ENCODE measurements at places on chromosomes 5 and 9.

- no peak for DNase-seq
Measured at GRCh38 chr5:175654807-175655206, 3.1 kb upstream of the HRH2 start.

DNA sequence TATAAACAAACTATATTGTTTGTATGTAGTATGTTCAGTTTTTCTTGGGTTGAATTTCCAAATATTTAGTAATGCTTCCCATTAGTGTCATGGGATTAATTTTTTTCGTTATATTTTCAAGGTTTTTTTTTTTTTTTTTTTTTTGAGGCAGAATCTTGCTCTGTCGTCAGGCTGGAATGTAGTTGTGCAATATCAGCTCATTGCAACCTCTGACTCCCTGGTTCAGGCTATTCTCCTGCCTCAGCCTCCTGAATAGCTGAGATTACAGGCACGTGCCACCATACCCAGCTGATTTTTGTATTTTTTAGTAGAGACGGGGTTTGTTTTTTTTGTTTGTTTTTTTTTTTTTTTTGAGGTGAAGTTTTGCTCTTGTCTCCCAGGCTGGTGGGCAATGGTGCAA is 10.6 kb downstream of the DDX46 start:
- no peak for DNase-seq

- no peak for DNase-seq
Measured at GRCh38 chr5:72121780-72122445, 14.6 kb downstream of the MAP1B start.

GRCh38 chr5:110630350-110630749 is 96.1 kb downstream of the TMEM232 start:
- DNase-seq = no peak

DNA sequence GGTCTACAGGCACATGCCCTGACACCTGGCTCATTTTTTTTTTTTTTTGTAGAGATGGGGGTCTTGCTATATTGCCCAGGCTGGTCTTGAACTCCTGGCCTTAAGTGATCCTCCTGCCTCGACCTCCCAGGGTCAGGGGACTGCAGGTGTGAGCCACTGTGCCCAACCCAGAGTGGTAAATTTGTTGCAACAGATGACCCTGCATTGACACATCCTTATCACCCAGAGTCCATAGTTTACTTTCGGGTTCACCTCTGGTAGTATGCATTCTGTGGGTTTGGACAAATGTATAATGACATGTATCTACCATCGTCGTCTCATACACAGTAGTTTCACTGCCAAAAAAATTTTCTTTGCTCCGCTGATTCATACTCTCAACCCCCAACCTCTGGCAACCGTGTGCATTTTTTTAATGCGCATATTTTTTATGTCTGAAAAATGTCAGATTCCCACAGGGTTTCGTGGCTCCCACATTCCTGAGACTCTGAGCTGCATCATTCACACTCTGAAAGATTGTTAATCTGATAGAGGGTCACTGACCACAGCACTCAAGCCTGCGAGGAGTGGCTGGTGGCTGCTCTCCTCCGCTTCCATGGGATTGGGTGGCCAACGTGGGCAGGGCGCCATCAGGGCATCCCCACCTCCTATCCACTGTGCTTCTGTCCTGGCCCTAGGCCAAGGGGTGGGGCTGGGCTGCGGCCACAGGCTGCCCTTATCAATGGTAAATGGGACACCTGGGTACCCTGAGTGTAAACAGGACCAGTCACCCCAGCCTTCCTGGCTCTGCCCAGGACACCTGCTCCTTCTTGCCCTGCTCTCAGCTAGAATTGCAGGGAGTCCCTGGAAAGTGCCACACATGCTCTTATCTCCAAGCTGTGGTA is 9.6 kb downstream of the NDST1 start:
- no peak for DNase-seq

DNA sequence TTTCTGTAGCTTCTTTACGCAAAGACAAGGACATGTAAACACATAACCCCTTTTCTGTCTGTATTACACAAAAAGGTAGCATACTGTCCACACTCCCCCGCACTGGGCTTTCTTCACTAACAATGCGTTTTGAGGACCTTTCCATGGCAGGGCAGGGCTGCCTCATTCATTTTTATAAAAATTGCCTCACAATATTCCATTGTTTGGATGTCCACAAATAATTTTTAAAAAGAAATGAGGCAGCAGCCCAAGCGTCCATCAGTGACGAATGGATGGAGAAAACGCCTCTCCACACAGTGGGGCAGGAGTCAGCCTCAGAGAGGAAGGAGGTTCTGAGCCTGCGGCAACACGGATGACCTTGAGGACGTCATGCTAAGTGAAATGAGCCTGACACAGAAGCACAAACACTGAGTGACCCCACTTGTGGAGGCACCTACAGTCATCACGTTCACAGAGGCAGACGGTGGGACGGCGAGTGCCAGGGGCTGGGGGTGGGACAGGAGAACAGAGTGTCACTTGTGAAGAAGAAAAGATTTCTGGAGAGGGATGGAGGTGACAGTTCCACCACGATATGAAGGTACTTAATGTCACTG is 67.8 kb downstream of the RASGEF1C start:
- no peak for DNase-seq

DNA sequence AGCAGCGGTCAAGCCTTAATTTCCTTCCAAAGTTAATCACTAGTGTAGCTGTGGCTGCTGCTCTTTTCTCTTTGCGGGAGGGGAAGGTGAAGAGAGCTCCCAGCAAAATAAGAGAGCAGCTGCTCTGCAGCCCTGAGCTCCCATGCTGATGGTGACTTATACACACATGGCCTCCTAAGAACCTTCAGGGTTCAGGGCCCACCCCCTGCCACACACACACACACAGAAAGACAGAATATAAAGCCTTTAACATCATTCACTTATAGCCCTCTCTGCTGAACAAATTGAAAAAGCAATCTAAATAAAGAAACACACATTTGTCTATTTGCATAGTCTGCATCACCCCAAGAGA is 43.6 kb downstream of the GAS1 start:
- DNase-seq = no peak

GRCh38 chr9:70061776-70062175 is 18.1 kb downstream of the MAMDC2 start:
- DNase-seq = no peak

DNA sequence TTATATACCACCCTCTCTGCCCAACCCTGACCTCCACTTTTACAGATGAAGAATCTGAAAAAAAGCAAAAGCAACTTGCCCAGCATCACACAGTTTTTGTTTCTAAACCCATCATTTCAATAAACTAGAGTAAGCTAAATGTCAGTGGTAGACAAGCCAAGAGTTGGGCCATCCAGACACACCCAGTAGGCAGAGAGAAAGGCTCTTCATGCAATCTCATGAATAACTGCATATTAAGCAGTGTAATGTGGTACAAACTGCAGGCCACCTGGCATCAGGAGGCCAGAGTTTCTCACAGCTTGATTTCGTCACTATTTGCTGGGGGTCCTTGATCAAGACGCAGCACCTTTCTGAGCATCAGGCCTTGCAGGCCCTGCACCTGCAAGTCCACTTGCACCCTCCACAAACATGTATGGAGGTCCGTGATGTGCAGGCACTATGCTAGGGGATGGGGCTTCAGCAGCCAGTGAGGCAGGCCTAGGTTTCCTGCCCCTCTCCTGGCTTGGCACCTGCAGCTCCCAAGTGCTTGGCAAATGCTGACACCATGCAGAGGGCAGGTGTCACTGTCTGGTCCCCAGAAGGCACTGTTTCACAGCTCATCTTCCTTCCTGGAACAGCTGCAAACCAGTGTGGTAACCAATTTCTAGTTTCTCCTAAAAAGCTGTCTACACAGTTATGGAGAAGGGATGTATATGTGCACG is 29.8 kb downstream of the ADAM19 start:
- no peak for DNase-seq

DNA sequence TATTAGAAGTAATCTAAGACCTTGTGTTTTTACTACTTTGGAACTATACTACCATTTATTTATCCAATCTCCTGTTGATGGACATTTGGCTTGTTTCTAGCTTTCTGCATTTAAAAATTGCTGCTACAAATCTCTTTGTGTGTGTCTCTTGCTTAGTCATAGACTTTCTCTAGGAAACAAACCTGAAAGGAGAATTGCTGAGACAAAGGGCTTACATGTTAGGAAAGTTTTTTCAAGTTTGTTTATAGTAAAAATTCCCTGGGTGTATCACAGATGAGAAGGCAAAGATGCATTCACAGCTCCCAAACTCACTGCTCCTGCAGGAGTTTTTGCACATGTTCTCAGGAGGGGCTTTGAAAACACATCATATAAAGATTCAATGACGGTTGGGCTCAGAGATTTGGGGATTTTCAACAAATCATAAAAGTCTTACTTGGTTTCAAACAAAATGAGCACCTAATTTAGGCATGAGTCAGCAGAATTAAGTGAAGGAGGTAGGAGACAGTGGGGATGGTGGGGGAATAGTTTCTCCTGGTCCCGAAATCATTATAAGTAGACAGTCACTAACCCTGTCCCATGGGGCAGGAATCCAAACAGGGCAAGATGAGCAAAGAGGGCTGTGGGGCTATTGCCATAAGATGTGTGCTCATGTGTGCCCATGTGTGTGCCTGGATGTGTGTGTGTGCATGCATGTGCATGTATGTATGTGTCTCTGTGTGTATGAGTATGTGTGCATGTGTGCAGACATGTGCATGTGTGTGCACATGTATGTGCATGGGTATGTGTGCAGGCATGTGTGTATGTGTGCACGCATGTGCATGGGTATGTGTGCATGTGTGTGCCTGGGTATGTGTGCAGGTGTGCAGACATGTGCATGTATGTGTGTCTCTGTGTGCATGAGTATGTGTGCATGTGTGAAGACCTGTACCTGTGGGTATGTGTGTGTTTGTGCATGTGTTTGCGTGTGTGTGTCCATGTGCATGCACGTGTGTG is 43.4 kb upstream of the S1PR3 start:
- DNase-seq = no peak

GRCh38 chr5:154421868-154422267 is 23.9 kb upstream of the SAP30L start:
- no peak for DNase-seq

- no peak for DNase-seq
Measured at GRCh38 chr5:37971483-37972024, 131.7 kb upstream of the GDNF start.

- DNase-seq = no peak
Measured at GRCh38 chr9:130118841-130119518, 53.2 kb upstream of the NCS1 start.

DNA sequence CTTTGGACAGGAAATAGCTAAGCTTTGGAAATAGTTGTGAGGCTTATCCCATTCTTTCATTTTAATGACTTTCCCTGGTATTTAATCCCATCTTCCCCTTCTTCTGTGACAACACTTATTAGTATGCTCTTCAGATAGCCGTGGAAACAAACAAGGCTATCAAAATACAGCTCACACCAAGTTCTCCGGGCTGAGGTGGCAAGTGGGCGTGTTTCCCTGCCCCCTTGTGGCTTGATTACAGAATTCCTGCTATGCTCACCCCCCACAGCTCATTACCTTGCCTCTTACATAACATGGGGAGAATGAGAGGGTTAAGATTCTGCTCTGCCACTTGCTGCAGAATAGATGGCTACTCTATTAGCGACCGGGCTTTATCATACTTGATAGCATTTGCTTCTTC is 437.1 kb upstream of the TLE4 start:
- DNase-seq = no peak

DNA sequence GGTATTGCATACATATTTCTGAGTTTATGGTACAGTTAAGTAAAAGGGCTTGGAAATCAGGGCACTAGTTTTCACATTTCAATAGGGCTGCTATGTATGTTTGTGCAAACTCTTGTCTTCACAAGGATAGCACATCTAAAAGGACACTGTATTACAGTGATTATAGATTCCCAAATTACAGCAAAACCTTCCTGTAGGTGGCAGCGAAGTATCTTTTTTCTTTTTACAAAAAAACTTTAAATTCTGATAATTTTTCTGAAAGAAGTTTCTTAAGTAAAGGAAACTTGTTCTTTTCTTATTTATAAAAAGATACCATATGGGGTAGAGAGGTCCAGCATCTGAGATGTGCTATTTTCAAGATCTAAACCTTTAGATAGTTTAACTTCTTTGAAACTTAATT is 337.8 kb downstream of the PTPRD start:
- no peak for DNase-seq

DNA sequence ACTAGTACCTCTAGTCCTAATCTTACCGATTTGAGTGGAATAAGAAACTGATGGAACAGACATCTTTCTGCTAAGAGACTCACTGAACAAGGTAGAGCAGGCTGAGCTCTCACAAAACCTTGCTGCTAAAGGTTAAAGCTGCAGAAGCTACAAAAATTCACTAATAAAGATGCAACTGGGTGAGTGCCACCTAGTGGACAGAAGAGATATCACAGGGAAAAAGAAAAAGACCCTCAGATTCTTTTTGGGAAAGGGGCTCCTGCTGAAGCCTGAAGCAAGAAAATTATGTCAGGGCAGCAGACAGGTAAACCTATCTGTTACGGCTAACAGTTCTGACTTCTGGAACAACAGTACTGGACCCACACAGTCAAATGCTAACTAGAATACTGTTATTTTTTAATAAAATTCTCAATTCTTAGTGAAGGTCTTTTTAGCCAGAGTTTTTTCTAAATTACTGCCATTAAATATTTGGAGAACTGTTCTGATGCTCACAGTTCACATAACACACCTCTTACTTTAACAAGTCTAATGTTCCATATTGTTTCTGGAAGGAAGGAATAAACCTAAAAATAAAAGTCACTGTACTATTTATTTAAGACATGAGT is 51.2 kb downstream of the DIAPH1 start:
- no peak for DNase-seq

DNA sequence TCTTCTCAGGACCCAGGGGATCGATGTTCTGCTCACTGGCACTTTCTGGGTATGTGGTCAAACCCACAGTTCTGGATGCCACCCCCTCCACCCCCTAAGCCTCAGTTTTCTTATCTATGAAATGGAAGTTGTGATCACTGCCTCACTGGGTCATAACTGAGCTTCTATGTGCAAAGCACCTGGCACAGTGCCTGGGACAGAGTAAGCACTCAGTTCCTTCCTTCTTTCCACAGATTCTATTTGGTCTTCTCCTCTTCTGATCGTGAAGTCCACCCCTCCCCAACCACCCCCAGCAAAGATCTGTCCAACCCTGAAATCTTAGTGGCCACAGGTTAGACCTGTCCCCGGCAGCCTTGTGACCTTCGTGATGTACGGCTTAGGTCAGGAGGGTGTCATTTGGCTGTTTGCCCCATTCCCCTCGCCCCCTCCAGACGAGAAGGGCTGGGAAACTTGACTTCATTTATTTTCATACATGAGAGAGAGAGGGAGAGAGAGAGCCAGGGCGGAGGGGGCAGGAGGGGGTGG is 181.4 kb downstream of the FGF18 start:
- DNase-seq = no peak

DNA sequence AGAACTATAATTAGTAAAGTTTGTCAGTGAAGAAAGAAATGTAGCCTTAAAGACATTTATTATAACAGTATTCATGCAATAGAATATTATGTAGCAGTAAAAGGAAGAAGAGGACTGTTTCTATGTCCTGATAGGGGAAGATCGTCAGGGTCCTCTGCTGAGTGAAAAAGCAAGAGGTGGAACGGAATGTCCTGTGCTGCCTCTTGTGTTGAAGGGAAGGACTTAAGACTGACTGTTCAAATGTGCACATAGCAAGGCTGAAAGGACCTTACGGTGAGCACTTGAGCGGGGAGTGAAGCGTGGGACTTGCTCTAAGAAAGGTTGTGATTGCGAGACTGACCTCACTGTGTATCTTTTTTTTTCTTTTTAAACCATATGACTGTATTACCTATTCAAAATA is 63.2 kb downstream of the SNX24 start:
- DNase-seq = no peak

- no peak for DNase-seq
Measured at GRCh38 chr5:13763719-13764118, 180.8 kb downstream of the DNAH5 start.

All from activated CD4-positive, alpha-beta T cell treated with anti-CD3 and anti-CD28 coated beads, Interleukin-2, amount 10 ng/mL, durations not matched to agents 7 days and 5 days (primary cell).